ENCODE measurements at places on chromosomes 7 and 10.

- no peak for DNase-seq
Observed at GRCh38 chr7:47970761-47971160, 8.7 kb downstream of the HUS1 start.

DNA sequence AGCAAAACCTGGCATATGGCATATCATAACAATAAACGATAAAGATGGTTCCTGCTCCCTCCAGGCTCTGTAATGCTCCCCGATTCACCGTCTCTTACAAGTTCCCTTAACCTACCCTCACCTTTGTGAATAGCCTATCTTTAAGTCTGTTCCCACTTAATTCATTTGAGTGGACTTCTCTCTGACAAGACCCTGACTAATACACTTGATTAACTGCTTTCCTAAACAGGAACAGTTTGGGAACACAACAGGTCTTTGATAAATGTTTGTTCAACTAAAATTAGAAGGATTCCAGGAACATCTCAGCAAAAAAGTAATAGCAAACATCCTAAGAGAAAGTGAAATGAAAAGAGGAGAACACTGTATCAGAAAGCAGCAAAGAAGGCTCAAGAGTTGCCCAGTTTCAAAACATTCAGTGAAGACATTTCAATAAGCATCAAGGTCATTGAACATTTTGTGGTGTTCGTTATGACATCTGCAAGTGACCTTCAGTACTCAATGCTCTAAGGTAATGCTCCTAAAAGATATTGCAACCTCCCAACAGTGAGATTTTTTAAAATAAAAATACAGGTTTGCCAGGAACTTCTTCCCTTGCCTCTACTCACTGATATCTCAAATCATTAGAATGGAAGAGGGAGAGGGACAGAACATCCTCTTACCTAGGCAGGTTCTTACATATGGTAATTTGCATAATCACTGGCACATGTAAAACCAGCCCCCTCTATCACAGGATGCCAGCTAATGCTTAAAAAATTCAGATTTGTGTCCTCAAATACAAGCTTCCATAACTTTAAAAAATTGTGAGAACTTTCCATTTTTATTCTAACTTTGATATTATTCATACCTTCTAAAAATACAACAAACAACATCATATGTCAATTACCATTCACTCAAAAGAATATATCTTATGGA is 11.4 kb upstream of the ARHGAP12 start:
- DNase-seq, result no peak

DNA sequence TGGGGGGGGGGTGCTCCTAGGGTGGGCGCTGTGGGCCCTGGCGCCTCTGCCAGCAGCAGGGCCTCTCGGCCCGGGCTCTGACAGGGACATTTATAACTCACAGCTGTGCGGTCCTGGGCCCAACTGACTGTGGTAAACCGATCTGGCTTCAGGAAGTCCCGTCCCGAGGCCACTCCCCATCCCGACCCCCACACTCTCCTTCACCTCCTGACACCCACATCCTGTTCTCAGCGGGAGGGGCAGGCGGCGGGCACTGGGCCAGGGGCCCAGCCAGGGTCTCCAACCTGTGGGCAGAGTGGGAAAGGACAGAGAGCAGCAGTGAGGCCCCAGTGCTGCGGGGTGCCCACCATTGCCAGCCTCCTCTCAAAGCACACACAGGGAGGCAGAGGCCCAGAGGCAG is 69.1 kb downstream of the ZMIZ1 start:
- peak; percentile 87 for DNase-seq

DNA sequence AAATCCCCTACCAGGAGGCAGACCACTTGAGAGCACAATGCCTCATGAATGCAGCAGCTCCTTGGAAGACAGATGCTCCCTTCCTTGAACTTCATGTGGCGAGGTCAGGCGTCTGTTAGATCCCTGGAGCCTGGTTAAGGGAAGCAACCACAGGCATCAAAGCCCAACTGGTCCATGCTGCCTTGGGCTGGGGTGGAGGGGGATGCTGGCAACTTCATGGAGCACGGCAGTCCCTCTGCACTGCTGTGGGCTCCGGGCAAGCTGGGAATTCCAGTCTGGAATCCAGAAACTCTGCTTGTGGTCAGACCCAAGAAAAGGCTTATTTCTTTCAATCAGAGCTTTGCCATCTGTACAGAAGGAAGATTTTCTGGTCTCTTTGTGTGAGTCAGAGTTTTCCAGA is 130.4 kb downstream of the PFKFB3 start:
- DNase-seq, result no peak

- DNase-seq, result no peak
Observed at GRCh38 chr10:86954681-86955500, 2.5 kb downstream of the MMRN2 start.

- DNase-seq, result no peak
Observed at GRCh38 chr10:78428579-78428978, 394.9 kb downstream of the RPS24 start.

DNA sequence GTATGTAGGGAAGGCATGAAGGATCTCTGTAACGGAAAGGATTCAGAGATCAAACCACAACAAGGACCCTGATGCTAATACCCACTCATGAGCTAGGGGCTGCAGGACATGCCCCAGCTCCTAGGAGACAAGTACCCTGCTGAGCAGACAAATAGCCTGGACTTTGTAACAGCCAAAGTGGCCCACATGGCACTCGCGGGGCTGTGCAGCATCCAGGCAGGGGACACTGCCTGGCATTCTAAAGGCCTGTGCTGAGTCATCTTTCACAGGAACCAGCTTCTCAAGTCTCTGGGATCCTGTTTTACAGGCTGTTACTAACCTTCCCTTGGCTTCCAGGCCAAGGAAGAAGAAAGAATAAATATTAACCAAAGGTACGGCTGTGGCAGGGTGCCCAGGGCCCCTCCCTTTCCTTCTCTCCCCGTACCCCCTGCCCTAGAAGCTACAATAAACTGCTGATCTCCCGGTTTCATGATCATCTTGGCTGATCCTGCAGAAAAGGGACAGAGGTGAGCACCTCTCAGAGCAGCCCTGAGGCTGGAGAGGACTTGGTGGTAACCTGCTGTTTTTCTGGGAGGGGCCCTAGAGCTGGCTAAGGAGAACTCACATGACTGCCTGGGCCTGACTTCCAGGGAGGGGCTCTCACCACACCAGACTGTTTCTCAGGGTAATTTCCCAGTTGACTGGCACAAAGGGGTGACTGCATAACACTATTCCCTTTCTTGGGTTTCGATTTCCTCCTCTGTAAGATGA is 4.2 kb upstream of the RPEL1 start:
- DNase-seq, result peak; percentile 50
